ENCODE measurements at places on chromosomes 3 and 15.

- no peak for DNase-seq
These were observed 20.1 kb upstream of the ST3GAL6 start for GRCh38 chr3:98743071-98743470.

DNA sequence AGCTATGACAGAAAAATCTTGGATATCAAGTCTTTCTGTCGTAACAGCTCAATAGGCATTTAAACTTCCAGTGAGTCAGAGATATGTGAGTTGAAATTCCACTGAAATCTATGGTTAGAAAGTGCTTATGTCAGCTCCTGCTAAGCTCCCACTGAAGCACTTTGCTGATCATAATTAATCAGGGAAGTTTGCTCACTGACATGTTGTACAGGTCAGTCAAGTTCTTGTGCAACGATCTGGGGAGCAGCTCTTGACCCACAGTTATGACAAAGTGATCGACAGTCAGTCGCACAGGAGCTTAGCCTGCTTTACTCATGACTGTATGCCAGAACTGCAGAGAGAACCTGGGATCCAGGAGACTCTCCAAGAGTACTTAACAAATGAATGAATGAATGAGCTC lies 453.5 kb downstream of the SOX2 start:
- no peak for DNase-seq

DNA sequence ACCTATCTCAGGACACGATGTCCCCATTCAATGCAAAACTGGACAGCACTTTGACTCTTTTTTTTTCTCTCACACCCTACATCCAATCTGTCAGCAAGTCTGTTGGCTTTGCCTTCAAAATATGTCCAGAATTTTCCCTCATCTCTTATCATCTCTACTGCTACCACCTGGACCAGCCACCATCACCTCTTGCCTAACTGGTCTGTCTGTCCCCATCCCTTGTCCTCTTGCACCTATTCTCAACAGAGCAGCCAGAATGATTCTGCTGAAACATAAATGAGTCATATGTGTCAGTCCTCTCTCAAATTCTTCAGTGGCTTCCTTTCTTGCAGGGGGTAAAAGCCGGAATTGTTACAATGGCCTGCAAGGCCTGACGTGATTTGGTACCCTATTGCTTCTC lies 105.8 kb downstream of the CYP19A1 start:
- no peak for DNase-seq

- no peak for DNase-seq
These were observed 87.7 kb upstream of the DCLK3 start for GRCh38 chr3:36852071-36852470.

DNA sequence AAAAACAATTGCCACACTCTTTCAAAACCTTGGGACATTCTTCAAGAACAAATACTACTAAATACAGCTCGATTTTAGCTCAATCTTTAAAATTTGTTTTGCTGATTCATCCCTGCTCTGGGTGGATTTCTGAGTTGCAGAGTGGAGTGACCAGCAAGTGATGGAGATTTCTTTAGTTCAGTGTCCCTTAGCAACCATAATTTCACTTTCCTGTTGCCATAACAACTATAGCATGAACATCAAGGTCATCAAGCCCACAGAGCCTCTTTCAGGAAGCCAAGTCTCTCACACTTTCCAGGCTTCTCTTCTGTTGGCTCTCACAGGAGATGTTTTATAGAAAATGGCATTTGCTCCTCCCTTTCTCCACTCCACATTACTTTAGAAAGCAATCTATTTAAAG lies 597.2 kb upstream of the ADAMTS9 start:
- no peak for DNase-seq

GRCh38 chr15:90266485-90266884 lies 1.0 kb downstream of the NGRN start:
- DNase-seq = peak; percentile 27

DNA sequence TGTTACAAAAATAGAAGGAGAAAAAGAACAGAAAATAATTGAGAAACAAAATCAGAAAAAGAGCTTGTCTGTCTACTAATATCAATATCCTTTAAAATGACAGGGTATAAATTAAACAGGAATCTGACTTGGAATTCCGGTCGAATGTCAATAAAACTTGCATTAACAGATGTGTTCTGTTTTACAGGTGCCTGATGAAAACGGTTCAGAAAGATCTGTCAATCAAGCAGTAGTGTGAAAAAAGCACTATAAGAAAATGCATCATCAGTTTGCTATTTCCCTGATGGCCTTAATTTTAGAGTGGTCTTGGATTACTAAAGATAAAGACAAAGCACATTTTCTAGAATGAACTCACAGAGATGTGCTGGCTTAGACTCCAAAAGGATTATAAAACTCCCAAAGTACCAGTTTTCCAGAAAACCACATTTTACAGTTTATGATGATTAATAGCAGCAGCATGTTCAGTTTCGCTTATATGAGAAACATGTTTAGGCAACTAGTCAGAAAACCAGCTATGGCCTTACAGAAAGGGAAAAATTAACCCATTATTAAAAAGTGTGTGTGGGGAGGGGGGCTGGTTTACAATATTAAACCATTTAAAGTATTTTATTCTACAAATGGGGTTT lies 8.2 kb upstream of the C3orf38 start:
- DNase-seq = no peak

DNA sequence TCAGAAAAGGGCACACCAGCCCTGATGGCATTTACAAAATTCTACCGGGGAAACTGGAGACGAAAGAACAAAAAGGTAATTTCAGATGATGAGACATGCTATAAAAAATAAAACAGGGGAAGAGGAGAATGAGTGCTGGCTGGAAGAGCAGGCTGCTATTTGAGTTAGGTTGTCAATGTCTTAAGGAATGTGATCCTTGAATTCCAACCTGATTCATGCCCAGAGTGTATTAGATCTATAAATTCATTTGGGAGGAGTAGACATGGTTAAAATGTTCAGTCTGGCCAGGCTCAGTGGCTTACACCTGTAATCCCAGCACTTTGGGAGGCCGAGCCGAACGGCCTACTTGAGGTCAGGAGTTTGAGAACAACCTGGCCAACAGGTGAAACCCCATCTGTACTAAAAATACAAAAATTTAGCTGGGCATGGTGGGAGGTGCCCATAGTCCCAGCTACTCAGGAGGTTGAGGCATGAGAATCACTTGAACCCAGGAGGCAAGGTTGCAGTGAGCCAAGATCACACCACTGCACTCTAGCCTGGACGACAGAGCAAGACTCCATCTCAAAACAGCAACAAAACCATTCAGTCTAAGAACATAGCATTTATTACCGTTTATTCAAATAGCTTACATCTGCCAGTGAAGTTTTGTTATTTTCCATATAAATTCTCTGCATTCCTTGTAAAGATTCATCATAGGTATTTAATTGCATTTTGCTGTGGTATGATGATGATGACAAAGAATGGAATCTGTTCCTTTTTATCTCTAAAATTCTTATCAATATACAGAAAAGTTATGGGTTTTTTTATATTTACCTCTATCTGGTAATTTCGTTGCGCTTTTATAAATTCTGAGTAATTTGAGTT lies 126.7 kb upstream of the NR2E3 start:
- no peak for DNase-seq

DNA sequence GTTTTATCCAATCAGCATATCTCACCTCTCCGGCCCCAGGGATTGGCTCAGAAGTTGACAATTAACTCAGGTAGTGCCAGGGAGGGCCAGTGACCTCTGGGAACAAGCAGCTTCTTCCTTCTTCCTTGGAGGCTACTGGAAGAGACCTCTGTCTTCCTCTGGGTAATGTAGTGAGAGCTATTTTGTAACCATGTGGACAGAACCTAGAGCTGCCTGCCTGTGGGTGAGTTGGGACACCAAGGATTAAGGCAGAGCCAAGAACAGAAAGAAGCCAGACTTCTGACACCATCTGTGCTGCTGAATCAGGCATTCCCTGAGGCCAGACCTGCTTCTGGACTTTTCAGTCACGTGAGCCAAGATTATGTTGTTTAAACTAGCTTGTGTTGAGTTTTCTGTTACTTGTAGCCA lies 5.9 kb upstream of the NDUFAF1 start:
- DNase-seq = no peak

- DNase-seq = no peak
These were observed 73.2 kb downstream of the SUCNR1 start for GRCh38 chr3:151946606-151947005.

Measured in stimulated activated CD4-positive, alpha-beta T cell treated with anti-CD3 and anti-CD28 coated beads, Interleukin-2, amount 100 ng/mL, for 24 hours (primary cell).